ENCODE measurements at places on chromosomes 5 and 9.

GRCh38 chr5:17796757-17797396, 162.6 kb downstream of the TAF11L14 start:
- DNase-seq: no peak

DNA sequence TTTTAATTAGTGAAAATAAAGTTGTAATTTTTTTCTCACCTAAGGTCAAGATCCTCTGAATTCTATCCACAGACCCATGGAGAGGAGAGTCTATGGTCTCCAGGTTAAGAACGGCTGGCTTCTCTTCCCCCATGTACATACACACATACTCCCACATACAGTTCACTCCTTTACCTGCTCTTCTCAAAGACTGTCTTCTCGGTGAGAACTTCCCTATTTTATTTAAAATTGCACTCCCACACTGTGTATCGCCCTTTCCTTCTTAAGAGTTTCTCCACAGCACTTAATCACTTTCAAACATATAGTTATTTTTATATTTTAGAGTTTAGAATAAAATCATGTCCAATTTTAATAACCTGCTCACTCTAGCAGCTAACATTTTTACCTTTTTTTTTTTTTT, 3.6 kb upstream of the JADE2 start:
- no peak for DNase-seq

DNA sequence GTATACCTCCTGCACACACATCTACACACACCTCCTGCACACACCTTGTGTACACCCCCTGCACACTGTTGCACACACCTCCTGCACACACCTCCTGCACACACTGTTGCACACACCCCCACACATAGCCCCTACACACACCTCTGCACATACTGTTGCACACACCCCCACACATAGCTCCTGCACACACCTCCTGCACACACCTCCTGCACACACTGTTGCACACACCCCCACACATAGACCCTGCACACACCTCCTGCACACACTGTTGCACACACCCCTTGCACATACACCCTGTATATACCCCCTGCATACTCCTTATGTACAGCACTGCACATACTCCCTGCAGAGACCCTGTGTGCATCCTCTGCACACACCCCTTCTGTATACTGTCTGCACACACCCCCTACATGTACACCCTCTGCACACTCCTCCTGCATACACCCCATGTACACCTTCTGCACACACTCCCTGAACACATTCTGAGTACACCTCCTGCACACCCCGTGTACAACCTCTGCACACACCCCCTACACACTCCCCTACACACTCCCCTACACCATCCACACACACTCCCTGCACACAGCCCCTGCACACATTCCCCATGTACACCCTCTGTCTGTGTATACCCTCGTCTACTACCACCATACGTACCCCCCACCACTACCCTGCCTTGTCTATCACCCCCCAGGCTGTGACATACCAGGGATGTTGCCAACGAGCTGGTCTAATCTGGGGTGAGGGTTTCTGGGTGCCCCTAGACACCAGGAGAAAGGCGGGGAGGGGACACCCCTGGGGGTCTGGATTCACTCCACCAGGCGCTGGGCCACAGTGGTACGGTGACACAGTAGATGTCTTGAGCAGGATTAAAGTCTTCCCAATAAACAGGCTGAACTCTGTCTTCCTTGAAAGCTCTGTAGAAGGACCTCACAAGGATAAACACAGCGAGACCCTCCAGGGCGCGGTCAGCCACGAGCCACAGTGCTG, 1.1 kb upstream of the CEP72 start:
- DNase-seq: no peak

GRCh38 chr5:159051421-159052282, 48.1 kb downstream of the EBF1 start:
- no peak for DNase-seq

DNA sequence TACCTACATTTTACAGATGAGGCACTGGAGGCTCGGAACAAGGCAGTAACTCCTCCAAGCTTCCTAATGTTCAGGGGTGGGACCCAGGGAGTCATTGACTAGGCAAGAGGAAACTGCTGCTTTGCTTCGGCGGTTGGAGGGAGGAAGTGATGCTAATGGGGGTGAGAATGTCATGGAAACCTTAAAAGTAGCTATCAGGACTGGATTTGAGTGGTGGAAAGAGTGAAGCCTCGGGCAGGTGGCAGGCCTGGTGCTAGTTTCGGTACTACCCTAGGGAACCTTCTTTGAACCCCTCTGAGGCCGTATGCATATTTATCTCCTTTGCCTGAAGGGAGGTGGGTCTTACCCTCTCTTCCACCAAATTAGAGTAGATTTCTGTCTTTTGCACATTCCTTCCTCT, 1.6 kb downstream of the BSPRY start:
- DNase-seq: no peak
